HTR-8/SVneo (cell line): ENCODE measurements at places on chromosomes 3 and 15.

GRCh38 chr3:129413687-129414506 lies 14.5 kb downstream of the EFCAB12 start:
- no peak for DNase-seq

DNA sequence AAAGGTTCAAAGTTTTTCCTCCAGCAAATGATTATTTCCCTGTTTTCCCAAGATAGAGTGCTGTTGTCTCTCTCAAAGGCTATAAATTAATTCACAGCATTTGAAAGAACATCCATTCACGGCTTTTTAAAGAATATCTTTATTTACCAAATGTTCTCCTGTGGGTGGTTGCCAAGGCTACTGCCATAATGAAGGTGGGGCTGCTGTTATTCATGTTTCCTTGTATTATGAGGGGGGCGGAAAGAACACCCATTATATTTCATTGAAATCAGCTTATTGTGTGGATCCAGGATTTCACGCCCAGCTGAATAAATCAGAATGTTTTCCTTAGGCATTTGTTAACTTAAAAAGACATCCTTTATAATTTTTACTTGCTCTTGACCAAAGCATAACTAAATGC lies 10.1 kb downstream of the SRP14 start:
- no peak for DNase-seq

DNA sequence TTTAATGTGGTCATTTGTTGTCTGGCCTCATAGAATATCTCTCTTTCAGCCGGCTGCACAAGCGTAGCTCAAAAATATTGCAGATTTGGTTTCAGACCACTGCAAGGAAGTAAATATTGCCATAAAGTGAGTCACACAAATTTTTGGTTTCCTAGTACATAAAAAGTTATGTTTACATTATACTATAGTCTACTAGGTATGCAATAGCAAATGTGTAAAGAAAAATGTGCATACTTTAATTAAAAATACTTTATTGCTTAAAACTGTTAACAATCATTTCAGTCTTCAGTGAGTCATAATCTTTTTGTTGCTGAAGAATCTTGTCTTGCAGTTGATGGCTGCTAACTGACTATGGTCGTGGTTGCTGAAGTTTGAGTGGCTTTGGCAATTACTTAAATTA lies 425.1 kb upstream of the ROBO1 start:
- no peak for DNase-seq

- no peak for DNase-seq
Observed at GRCh38 chr3:184341925-184342324, 4.5 kb downstream of the FAM131A start.

DNA sequence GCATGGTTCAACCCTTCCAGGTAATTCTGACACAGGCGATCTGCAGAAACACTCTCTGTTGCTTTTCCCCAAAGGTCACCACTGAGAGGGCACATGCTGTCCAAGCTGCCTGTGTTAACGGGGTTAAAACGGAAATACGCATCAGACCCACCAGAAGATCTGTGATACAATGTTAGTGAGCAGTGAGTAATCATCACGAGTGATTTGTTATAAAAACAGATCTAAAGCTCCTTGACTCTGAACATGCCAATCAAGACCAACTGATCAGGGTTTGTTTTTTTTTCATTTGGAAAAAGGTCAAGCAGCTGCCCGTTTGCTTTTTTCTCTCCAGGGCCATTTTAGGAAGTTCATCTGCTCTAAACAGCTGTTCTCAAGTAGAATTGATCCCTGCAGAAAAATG lies 43.2 kb downstream of the FGF12 start:
- no peak for DNase-seq

GRCh38 chr15:69586721-69587120 lies 134.1 kb downstream of the RPLP1 start:
- no peak for DNase-seq

DNA sequence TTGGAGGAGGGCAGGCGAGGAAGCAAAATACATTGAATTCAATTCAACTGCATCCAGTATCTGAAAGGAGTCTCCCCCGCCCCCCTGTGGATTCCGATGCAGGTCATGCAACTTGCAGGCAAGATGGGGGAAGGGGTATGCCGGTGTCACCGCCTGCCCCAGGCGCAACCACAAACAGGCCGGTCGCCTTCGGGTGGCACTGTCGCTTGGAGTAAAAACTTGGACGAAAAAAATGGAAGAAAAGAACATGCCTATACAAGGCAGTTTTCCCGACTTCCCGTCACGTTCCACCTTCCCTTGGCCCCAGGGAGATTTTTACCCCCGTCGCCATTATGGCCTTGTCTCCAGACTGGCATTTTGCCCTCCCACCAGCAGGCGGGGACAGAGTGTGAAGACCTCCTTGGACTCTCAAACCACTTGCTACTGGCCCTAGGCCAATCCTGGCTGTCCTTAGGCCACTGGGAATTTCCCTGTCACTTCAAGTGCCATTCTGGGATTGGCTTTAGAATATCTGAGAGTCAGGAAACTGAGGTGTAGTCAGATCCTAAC lies 1.6 kb upstream of the NTRK3 start:
- no peak for DNase-seq

DNA sequence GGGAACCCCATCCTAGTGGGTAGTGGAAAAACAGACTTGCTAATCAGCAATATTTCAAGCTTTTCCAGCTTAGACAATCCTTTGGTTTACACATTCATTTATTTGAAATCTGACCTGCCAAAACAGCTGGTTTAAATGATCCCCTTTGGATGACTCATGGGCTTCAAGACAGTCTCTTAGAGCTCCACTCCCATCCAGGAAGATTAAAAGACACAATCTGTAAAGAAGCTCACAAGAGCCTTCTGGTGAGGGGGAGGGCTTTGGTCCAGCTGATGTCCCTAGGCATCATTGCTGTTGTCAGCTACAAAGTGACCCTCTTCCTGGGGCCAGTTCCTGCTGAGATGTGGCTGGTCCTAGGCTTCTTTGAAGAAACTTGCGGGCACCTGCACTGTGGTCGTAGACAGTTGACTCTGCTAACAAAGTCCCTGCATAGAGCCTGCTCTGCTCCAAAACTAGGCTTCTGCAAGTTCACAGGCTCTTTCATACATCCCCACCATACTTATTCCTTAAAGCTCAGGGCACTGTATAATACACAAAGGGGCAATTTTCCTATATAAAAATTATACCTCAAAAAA lies 73.7 kb downstream of the IGSF11 start:
- no peak for DNase-seq

- no peak for DNase-seq
Observed at GRCh38 chr3:184360070-184360928, 1.1 kb downstream of the CLCN2 start.

- DNase-seq: peak; percentile 35
Observed at GRCh38 chr15:37134699-37135131, 34.4 kb upstream of the MEIS2 start.

GRCh38 chr3:187919048-187919447 lies 173.8 kb upstream of the BCL6 start:
- DNase-seq: no peak

DNA sequence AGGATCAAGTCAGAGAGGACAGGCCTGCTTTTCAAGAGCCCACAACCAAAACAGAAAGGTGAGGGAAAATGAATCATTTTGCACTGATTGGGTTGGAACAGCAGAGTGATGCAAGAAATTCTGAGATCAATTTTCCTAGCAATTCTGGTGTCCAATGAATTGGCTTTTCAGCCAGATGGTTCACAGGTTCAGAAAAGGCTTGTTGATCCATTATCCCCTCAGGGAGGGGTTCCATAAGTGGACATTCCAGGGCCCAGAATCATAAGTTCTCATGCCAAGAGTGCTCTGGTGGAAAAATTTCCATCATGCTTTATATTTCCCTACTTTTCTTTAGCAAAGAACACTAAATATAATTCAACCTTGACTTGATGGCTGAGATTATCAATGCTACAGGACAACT lies 16.2 kb downstream of the RBP2 start:
- no peak for DNase-seq

DNA sequence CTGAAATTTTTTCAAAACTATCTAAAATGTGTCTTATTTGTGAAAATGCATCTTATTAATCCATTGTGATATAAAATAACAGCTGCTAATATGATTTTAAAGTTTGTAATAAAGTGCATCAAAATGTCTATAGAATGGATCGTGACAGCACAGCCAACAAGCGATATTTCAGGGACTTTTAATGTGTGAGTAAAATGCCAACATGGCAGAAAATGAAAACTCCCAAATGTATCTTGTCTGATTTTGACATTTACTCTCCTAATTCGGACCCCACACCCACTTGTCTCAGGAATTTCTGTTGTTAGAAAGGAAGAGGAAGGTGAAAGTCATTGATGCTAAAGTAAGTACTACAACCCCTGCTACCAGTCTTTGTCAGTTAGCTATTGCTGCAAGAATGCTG lies 273.9 kb downstream of the SATB1 start:
- DNase-seq: no peak

GRCh38 chr3:109743981-109744380 lies 406.6 kb upstream of the DPPA4 start:
- no peak for DNase-seq

DNA sequence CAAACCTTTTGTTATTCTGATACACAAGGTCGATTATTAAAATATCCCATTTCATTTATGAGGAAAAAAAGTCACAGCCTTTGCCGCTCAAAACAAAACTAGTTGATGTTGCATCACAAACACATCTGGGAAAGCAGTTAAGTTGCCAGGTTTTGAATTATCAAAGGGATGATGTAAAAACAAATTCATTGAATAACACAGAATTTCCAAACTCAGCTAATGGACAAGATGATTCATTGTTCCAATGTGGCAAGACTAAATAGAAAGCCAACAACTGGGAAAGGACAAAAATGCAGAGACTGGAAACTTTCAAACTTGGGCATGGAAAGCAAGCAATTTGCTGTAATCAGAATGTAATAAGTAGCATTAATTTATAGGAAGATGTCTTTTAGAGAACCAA lies 610.0 kb upstream of the ZNF385D start:
- no peak for DNase-seq

GRCh38 chr3:16455001-16455400 lies 58.5 kb downstream of the RFTN1 start:
- no peak for DNase-seq

DNA sequence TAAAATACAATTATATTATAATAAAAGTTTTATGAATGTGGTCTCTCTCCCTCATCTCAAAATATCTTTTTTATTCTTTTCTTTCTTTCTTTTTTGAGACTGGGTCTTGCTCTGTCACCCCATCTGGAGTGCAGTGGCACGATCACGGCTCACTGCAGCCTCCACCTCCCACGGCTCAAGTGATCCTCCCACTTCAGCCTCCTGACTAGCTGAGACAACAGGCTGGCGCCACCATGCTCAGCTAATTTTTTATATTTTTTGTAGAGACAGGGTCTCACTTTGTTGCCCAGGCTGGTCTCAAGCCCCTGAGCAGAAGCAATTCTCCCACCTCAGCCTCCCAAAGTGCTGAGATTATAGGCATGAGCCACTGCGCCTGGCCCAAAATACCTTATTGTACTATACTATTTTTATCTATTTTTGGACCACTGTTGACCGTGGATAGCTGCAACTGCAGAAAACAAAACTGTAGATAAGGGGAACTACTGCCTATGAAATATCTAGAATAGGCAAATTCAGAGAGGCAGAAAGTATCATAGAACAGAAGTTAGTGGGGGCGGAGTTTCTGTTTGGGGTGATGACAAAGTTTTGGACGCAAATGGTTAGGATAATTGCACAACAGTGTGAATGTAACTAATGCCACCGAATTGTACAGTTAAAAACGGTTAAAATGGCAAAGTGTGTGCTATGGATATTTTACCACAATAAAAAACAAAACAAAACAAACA lies 66.6 kb downstream of the SLC12A8 start:
- DNase-seq: no peak

DNA sequence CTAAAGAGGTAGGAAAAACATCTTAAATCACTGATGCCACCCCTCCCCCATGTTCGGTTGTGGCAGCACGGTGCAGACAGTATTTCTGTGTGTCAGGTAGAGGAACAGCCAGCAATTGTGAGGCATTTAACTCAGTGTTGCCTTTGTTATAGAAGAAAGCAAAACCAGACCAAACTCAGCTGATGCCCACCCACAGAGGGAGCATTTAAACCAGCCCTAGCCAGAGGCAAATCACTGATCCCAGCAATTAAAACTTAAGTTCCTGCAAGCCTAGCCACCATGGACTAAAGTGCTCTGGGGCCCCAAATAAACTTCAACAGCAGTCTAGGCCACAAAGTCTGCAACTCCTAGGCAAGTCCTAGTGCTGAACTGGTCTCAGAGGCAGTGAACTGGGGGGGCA lies 94.5 kb downstream of the CFAP20DC start:
- DNase-seq: no peak

DNA sequence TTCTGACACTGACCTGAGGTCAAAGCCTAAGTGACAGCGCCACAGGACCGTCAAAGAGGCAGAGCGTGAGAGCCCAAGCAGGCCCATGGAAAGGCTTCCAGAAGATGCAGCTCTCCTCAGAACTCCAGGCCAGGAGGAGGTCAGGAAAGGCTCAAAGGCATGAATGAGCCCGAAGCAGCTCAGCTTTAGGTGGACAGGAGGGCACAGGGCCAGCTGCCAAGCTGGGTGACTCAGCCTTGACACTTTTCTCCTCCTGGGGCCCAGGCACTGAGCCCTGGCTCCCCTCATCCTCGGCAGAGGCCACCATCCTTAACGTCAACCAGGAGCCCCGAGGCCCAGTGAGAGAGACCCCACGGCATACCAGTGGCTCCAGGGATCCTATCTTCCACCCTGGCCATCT lies 62.9 kb downstream of the ADCY5 start:
- DNase-seq: peak; percentile 60

- no peak for DNase-seq
Observed at GRCh38 chr15:86408261-86408660, 328.6 kb downstream of the AGBL1 start.

GRCh38 chr3:43704697-43705096 lies 14.0 kb downstream of the ABHD5 start:
- DNase-seq: no peak

DNA sequence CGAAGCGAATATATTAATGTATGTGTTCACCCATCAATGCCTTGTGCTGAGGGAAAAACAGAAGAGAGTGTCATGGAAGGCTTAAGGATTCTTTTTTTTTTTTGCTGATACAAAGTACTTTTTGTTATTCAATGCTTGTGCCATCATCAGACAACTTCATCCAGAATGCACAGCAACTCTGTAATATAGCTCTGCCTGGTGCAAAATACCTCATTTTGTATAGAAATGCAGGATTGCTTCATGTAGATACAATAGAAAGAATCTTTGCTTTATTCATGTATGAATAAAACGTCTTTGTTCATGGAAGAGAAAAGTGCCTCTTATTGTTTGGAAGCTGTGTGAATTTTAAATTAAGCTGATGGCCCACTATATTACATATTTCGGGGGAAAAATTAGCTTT lies 62.9 kb downstream of the SH3GL3 start:
- no peak for DNase-seq

- no peak for DNase-seq
Observed at GRCh38 chr3:152100491-152101132, 168.1 kb upstream of the MBNL1 start.

- peak; percentile 29 for DNase-seq
Observed at GRCh38 chr15:59200560-59200959, 6.1 kb upstream of the LDHAL6B start.

- DNase-seq: no peak
Observed at GRCh38 chr3:106710596-106710995, 666.6 kb upstream of the CCDC54 start.

- no peak for DNase-seq
Observed at GRCh38 chr15:101103598-101103997, 148.2 kb downstream of the CHSY1 start.

GRCh38 chr3:32217339-32217738 lies 21.1 kb upstream of the CMTM8 start:
- no peak for DNase-seq
